Colonic mucosa (tissue), 4 donors: ENCODE measurements at places on chromosomes 4 and X. TPM values are rescaled to one million over a fixed set of nuclear protein-coding genes. Genes with fewer than 3 reads are reported as not detected.

DNA sequence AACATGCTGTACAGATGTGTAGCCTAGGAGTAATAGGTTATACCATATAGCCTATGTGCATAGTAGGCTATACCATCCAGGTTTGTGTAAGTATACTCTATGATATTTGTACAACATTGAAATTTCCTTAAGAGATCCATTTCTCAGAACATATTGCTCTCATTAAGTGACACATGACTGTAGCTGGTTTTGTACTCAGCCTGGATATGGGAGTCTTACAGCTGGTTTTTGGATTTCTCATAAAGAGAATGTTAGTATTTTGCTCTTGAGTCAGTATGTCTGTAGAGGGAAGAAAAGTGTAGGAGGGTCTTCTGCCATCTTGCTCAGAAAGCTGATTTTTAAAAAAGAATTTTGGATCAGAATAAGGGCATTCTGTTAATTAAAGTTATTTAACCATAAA lies 85.3 kb downstream of the SMARCA5 start:
- H3K27me3 ChIP-seq, result no peaks in the 10 kb centered on the region
- H3K4me1 ChIP-seq, result no peaks in the 10 kb centered on the region

DNA sequence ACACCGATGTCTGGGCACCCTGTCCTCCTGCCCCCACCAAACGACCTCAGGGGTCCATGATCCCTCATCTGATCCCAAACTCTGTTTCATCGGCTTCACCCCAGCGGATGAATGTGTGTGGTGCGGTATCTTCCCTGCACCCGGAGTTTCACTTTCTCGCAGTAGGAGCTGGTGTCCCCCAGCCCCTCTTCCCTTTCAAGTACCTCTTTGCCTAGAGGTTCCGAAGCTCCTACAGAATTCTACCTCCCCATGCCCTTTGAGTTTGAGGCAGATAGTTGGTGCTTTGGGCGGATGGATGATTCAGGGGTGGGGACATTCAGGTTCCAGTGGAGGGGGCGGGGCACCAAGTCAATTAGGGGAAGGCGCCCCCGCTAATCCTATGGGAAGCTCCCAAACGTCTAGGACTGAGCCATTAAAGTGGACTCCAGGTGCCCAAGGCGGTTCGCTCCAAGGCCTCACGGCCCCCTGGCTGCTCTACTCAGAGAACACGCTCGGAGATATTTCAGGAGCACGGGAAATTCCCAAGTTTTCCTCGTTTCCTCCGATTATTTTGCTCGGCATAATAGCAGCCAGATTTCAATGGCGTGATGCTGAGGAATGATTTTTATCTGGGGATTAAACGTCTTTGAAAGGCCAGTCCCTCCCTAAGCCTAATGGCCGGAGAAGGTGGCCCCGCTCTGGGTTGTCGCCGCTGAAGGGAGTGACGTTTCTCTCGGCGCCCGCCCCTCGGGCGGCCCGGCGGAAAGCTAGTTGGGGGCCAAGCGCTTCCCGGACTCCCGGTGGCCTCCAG lies 1.3 kb downstream of the MSX1 start:
- H3K4me3 ChIP-seq, result peak overlapping the region; percentile 47
- peaks cover 94% of the 10 kb centered on the region for H3K27me3 ChIP-seq
- no peak for DNase-seq

- H3K4me1 ChIP-seq, result no peaks in the 10 kb centered on the region
- peak; percentile 43 for DNase-seq
- H3K27ac ChIP-seq, result no peak overlapping the region
- no peak overlapping the region for H3K4me3 ChIP-seq
- no peaks in the 10 kb centered on the region for H3K36me3 ChIP-seq
These were observed 24.8 kb upstream of the EOLA2 start for GRCh38 chrX:149962859-149963757.

GRCh38 chrX:65045001-65045400 lies 68.8 kb upstream of the ZC4H2 start:
- H3K36me3 ChIP-seq, result no peaks in the 10 kb centered on the region
- DNase-seq, result no peak
- H3K27me3 ChIP-seq, result no peaks in the 10 kb centered on the region
- H3K4me3 ChIP-seq, result no peak overlapping the region

DNA sequence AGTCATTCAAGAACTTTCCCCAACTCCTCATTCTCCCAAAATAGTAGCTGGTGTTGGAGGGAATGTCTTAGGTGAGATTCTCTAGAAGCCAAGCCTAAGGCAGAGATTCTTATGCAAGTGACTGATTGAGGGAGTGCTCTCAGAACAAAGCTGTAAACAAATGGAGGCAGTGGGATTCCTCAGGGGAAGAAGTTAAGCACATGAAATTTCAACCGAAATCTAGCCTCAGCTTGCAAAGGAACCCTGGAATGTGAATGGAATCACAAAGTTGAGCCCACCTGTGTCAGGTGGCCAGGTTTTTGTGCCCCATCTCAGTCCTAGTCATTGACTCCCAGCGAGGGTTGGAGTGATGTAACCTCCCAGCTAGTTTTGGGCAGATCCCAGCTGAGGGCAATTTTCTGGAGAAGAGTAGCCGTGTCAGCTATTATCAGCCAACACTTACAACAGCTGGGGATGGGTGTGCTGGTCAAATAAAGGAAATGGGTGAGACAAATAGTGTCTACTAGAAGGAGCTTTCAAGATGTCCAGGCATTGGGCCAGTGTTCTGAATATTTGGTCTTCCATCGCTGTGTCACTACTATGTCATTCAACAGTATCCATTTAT lies 29.7 kb upstream of the FGF2 start:
- H3K36me3 ChIP-seq, result no peaks in the 10 kb centered on the region
- H3K4me3 ChIP-seq, result no peak overlapping the region

DNA sequence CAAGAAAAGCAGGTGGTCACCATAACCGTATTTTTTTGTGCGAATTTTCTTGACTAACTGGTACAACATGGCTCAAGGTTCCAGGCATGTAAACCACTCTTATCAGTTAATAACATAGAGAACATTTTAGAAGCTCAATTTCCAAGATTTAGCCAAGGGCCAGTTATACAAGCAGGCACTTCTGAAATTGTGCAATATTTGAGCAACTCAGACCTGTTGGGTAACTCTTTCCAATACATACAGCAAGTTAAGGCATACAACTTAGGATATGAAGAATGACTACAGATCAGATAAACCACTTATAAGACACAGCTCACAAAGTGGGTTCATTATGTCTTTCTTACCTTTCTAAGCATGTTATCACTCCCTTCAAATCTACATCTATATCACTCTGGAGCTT lies 43.9 kb downstream of the ZNF280C start:
- no peaks in the 10 kb centered on the region for H3K36me3 ChIP-seq
- no peaks in the 10 kb centered on the region for H3K27me3 ChIP-seq
- no peak overlapping the region for H3K27ac ChIP-seq
- no peaks in the 10 kb centered on the region for H3K4me1 ChIP-seq

GRCh38 chr4:120266602-120267001 lies 200.0 kb upstream of the MAD2L1 start:
- no peaks in the 10 kb centered on the region for H3K4me1 ChIP-seq
- no peaks in the 10 kb centered on the region for H3K36me3 ChIP-seq
- H3K27me3 ChIP-seq, result no peaks in the 10 kb centered on the region

- no peaks in the 10 kb centered on the region for H3K36me3 ChIP-seq
- no peaks in the 10 kb centered on the region for H3K4me1 ChIP-seq
- no peaks in the 10 kb centered on the region for H3K27me3 ChIP-seq
These were observed 404.1 kb downstream of the GPM6A start for GRCh38 chr4:175407926-175408325.

DNA sequence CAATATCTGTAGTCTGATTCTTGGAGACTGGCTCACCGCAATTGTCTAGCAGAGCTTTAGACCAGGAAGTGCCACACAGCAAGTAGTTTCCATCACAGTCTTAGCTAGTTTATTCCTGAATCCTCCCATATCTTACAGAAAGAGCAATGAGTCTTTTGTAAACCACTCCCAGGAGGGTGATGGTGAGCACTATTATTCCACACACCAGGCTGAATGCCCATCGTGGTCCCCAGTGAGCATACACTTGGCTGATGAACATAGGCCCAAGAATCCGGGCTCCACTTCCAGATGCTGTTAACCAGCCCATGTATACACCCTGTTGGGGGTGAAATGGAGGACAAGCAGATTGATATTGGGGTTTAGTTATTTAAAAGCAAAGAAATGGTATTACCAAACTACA lies 39.8 kb downstream of the PLK4 start:
- no peaks in the 10 kb centered on the region for H3K27me3 ChIP-seq
- no peaks in the 10 kb centered on the region for H3K4me1 ChIP-seq
- H3K4me3 ChIP-seq, result no peak overlapping the region
- no peaks in the 10 kb centered on the region for H3K36me3 ChIP-seq
- DNase-seq, result no peak

DNA sequence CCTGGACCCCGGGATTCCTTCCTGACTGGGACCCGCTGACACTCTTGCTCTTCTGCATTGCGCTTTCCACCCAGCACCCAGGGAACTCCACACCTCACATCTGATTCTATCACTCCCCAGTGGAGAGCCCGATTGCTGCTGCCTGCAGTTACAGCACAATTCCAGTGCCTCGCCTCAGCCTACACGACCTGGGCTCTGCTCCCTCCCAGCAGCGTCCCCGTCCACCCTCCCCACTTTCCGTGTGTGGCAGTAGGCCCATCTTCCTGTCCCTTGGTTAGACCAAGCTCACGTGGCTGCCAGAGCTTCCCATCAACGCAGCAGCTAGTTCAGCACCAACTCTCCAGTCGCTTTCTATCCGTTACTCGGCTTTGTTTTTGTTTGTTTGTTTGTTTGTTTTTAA lies 66.6 kb upstream of the SORBS2 start:
- no peaks in the 10 kb centered on the region for H3K27me3 ChIP-seq
- H3K27ac ChIP-seq, result no peak overlapping the region
- no peak overlapping the region for H3K4me3 ChIP-seq
- no peak for DNase-seq
- no peaks in the 10 kb centered on the region for H3K4me1 ChIP-seq
- H3K36me3 ChIP-seq, result no peaks in the 10 kb centered on the region

GRCh38 chrX:50778272-50778671 lies 35.7 kb downstream of the SHROOM4 start:
- DNase-seq, result no peak
- H3K27ac ChIP-seq, result no peak overlapping the region
- H3K27me3 ChIP-seq, result no peaks in the 10 kb centered on the region

The MAGEA2 gene
- not detected for total RNA-seq

The FATE1 gene
- total RNA-seq, result not detected
